Posterior cingulate gyrus (tissue), 11 donors: ENCODE measurements at places on chromosomes 7 and 10.

DNA sequence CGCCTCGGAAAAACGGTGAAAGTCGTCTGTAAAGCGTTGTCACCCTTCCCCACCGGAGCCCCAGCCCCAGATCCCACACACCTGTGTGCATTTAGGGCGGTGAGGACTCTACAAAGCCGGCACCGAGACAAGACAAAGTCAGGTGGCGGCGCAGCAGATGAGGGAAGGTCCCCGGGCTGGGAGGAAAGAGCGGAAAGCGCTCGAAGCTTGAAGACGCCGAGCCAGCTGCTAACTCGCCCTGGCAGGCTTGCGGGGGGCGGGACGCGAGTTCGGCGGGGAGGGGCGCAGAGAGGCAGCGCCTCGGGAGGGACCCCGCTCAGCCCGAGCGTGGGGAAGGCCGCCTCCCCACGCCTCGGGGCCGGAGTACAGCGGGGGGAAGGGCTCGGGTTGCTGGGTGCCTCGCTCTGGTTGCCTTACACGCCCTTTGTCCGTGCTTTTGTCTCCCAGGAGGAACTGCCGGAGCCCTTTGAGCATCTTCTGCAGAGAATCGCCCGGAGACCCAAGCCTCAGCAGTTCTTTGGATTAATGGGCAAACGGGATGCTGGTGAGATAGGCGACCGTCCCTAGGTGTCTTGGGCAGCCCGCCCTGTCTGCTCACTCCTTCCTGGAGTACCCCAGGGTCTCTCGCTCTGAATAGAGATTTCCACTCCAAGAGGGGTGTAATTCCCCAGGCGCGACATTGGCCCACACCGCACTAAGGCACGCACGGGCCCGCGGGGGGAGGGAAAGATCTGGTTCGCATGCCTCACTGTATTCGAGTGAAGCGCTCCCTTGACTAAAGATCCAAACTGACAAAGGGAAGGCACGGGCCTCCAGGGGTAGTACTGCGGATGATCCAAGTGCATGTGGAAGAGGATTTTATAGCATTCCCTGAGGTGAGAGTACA is 1.6 kb downstream of the TAC1 start:
- no peak for DNase-seq

GRCh38 chr7:19834566-19834965 is 61.1 kb upstream of the TMEM196 start:
- no peak for DNase-seq

DNA sequence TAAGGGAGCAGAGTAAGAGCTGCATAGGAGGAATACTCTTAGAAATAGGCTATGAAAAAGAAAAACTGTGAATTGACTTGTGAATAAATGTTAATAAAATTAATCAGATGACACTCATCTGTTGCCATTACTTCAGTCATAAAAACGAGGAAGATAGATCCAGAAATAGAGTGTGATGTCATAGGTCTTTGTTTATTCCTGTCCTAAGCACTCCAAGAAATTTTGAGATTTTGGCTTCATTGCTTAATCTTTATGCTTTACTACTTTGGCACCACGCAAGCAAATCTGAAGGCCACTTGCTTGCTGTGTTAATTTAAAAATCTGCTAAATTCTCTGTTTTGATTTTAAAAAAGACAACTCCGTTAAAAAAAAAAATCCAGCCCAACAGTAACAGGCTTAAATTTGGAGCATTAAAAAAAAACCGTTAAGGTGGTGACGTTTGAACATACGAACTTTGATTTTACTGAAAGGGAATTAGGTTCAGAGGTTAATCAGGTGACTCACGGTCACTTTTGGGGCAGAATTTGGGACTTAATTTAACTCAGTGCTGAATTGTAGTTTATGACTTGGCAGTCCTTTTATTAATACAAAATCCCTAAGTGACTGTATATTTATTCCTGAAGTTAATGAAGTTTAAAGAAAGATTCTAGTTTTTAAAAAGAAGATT is 3.4 kb downstream of the IFRD1 start:
- no peak for DNase-seq

GRCh38 chr7:69062020-69062765 is 536.1 kb upstream of the AUTS2 start:
- no peak for DNase-seq

DNA sequence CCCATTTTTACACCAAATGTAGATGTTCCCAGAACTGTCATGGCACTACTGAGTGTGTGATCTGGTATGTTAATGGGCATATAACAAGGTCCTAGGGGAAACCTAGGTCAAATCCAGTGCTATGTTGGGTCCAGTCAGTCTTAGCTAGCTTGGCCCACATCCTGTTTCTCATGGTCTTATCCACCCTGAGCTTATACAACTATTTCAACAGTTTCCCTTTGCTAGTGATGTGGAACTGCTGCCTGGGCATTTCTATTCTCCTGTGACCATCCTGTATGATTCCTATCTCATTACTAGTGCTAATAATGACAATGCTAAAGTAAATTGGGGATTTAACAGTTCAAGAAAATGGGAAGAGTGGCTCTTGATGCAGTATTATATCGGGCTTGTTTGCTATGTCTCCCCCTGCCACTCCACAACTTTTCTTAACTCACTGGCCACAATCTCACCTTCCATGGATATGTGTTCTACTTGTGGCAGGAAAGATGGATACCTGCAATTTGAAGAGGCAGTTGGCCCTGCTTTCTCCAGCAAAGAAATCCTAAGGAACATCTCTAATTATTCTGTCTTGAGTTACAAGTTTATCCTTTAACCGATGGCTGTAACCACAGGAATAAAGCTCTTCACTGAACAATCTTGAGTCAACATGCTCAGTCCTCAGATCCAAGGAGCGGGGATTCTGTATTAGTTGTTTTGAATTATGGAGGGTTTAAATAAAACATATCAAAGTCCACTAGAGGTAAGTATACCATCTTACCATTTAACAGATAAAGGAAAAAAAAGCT is 707.8 kb downstream of the XPNPEP1 start:
- no peak for DNase-seq

DNA sequence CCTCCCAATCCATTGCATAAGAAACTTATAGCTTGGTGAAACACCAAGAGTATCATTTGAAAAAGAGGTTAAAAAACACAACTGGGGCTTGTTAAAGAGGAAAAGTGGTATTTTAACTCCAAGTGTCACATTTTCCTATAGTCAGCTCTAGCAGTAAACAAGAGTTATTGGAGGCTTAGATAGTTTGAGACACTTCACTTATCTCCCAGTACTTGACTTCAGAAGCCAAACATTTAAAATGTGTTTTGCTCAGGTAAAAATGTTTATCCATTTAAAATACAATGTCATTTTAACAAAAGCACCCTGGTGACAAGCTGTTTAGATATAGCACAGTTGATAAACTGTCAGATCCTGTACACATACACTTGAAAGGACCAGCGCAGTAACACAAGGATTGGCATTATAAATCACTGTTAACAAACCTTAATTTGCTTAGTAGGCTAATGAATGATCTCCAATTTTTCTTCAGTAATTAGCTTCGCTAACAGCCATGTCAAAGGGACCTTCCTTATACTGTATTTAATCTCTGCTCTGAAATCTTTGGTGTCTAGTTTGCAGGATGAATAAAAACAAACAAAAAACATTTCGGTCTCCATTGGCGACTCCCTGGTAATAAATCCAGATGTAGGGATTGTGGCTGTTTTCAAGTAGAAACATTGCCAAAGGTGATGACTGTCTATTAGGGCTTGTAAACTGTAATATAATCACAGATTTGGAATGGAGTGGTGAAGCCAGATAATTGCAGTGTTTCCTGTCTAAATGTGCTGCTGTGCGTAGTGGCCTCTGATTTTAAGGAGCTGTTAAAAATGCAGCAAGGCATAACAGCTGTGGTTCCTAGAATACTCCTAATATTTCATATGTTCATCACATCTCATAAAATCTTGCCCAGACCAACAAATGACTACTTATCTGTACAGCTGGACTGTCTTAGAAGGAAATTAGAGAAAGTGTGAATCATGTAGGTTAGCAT is 545.1 kb downstream of the AUTS2 start:
- no peak for DNase-seq

- DNase-seq: no peak
Observed at GRCh38 chr10:5563991-5564536, 39.3 kb downstream of the CALML3 start.

GRCh38 chr10:123044391-123044790 is 35.6 kb downstream of the ACADSB start:
- DNase-seq: no peak

DNA sequence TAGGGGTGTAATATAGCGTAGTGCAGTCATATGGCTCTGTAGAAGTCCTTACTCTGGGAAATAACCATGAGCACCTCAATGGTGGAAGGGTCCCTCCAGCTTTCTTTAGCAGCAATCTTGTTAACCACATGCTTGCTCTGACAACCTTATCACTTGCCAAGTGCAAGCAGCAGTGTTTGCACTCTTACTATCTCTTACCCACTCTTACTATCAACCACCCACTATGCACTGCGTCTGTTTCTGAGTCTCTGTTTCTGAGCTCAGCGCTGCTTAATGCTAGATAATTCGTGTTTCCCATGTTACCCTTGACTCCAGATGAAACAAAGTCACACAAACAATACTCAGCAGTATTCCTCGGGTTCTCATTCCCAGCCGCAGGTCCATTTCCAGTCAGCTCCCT is 433.7 kb upstream of the PFKP start:
- no peak for DNase-seq

DNA sequence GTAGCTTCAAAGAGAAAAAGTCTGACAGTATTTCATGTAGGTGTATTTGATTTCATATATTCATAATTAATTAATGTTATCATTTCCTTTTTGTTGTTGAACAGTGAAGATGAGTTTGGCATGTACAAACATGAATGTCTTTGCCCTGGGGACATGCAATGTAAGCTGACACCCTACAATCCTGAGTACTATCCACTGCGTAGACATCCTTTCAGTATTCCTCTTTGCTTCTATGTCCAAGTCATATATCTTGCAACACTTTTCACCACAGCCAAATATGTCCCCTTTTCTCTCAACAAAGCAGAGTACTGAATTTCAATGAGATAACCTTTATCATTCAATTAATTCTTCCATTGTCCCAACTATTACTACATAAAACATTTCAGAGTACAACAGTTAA is 93.6 kb downstream of the GPR37 start:
- no peak for DNase-seq

GRCh38 chr10:13414137-13414536 is 66.0 kb upstream of the SEPHS1 start:
- no peak for DNase-seq

DNA sequence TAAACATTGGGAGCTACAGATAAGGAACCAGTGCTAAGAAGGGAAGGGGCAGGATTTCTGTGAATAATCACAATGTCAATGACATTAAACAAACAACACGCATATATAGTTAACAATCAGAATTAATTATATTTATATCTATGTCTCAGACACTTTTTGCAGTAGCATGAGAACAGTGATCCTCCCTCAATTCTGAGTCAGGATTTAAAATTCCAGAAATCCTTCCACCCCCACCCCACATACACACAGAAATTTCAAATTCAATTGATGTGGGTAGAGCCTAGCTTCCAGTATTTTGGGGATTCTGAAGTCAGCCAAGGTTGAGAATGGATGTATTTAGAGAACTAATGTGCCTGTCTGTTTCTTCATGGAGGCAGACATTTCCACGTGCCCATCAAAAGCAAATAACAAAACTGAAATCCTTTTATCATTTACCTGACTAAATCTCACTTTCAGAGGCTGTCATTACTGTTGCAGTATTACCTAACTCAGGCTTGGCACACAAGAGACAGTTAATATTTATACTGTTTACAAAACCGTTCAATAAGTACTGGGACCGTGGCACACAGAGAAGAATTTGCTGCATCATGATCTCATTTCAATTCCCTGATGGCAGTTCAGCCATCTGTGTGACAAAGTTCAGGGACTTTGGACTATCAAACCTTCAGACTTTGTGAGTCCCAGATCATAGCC is 116.6 kb upstream of the PALS2 start:
- DNase-seq: no peak

DNA sequence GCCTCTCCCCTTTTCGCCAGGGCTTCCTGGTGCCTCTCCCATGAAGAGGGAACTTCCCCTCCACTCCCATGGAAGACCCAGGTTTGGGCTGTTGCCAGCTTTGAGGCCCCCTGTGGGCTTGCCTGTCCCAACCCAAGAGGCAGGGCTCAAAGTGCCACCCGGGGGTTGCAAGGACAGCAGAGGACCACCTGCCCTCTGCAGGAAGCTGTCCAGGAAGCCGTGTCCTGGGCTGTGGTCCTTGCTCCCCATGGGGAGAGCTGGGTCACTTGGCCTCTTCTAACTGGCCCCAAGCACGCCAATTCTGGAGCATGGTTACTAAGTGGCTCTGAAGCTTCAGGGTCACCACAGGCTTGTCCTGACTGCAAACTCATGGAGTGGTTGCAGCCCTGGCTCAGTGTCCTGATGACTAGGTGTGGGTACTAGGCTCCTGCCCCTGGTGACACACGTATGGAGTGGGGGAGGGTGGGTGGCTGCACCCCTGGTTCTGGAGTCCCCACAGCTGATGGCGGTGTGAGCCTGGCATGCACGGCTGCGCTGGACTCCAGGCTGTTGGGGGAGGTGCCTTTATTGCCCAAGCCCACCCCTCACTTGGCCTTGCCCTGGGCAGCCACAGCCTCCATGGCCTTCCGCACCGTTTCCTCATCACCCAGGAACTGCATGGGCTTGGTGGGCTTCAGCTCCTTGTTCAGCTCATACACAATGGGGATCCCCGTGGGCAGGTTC is 3.0 kb downstream of the PGAM2 start:
- no peak for DNase-seq

DNA sequence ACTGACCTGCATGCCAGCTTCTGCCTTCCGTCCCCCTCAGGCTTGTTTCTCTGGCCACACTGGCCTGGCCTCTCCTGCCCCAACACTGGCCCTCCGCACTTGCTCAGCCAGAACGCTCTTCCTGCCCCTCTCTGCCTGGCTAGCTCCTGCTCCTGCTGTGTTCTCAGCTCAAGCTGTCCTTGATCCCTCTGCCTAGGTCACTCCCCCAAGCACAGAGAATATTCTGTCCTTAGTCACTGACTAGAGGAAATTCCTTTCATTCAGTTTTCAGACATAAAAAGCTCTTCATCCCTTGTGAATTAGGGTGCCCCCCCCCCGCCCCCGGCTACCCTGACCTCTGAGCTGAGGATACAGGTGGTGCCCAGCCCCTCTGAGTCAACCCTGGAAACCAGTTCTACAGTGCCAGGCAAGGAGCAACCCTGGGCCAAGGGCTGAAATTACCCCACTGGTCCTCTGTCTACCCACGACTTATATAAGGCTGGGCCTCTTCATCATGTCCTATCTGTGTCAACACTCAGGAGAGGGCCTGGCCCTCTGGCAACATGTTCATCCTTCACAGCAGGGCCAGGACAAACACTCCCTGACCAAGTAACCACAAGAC is 6.6 kb upstream of the SGPL1 start:
- DNase-seq: no peak

DNA sequence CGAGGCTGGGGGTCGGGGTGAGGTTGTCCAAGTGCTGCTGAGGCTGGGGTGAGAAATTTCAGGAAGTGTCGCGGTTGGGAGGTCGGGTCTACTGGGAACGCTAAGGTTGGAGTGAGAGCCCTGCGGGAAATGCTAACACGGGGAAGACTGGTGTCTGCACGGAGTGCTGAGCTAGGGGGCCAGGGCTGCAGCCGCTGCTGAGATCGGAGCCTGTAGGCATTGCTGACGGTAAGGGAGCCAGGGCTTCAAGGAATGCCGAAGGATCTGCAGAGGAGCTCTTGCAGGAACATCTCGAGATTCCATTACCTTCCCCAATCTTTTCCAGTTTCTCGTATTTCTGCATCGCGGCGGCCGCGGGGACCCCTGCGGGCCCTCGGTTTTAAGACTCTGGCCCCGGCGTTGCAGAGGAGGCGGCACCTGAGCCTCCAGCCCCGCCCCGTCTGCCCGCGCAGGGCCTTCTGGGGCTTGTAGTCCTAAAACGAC is at the start of gene CDK5:
TSS of gene CDK5 (minus strand) at position 392 of the 483 bp plus-strand sequence. CDS start at position 343, 49 bp downstream.
- no peak for DNase-seq

- DNase-seq: no peak
Observed at GRCh38 chr10:121753726-121754476, 155.7 kb upstream of the FGFR2 start.
